Eye (tissue), 1 donor: ENCODE measurements at places on chromosomes 6 and 20.

DNA sequence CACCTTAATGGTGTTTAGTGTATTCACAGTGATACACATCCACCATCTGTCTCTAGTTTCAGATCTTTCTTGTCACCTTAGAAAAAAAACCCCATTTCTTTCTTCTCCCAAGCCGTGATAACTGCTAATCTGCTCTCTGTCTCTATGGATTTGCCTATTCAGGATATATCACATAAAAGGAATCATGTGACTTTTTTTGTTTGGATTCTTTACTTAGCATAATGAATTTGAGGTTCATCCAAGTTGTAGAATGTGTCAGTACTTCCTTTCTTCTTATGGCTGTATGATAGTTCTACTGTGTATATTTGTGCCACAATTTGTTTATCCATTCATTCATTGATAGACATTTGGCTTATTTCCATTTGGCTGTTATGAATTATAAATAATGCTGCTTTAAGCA is 57.1 kb downstream of the ITCH start:
- no peak for DNase-seq

- DNase-seq: no peak
Observed at GRCh38 chr6:130931683-130932082, 104.5 kb downstream of the SMLR1 start.

DNA sequence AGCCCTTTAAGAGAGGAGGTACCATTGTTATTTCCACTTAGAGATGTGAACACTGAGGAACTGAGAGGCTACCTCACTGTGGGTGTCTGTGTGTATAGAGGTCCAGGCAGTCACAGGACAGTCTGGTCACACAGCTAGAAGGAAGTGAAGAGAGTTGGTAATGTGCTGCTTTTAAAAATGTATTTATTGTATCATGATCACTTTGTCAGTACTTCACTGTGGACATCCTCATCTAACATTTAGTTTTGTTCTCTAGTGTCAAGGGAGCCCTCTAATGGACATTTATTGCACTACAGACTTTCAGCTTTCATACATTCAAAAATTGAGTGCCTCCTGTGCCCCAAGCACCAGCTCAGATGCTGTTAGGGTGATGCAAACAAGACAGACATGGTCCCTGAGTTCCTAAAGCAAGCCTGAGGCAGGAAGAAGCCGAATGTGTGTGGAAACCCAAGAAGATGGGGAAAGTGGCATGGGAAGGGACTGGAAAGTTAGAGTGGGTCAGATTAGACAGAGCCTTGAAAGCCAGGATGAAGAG is 123.0 kb downstream of the SLC16A10 start:
- peak; percentile 85 for DNase-seq

DNA sequence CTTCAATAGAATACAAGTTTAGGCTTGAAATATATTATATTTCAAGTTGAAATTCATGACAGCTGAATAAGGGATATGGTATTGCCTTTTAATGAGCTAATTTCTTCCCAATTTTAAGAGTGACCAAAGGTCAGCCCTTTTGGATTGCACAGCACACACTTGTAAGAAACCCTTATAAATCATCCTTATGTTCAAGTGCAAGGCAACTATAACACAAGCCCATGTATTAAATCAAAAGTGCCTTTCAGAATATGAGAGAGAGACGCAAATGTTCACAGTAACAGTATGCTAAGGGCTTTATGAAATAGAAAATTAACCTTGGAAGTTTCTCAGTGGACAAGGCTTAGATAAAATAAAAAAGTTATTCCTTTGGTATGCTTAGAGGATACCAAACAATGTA is 121.7 kb upstream of the PTPRK start:
- no peak for DNase-seq

- no peak for DNase-seq
Observed at GRCh38 chr20:32302507-32302872, 25.0 kb downstream of the KIF3B start.

DNA sequence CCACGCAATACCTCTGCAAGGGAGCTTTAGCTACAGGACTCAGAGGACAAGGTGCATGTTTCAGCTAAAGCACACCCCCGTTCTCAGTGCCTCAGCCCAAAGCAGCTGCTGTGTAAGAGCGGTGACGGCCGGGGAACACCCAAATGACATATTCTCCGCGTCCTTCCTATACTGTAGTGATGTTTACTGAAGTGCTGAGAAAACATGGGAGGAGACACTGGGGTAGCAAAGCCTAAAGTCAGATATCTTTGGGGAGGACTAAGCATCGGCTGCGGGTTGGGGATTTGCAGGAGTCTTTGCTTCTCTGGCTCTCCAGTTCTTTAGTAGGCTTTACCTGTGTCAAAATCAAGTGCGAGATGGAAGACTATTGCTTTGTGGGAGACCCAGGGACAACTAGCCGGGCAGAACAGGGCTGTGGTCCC is 1.7 kb downstream of the SLC22A23 start:
- DNase-seq: peak; percentile 47

DNA sequence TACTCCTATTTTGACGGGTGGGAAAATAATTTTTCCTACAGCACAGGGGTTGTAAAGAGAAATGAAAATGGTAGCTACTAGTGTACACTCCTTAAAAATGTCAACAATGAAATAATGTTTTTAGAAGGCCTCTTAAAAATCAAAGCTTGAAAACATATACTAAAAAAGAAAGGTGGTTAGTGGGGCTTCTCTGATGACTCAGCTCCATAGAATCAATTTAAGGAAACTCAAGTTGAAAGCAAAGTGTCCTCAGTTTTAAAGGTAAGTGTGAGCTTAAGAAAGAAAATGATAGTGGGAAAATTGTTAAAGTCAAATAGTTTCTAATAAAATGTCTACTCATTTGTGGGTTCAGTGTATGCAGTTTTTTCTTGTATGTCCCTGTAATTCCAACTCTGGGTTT is 58.2 kb downstream of the ADGRB3 start:
- no peak for DNase-seq

- DNase-seq: no peak
Observed at GRCh38 chr20:708956-709355, 33.4 kb upstream of the SCRT2 start.

GRCh38 chr20:9518576-9519175 is 4.3 kb downstream of the LAMP5 start:
- DNase-seq: peak; percentile 50

- DNase-seq: peak; percentile 82
Observed at GRCh38 chr6:118649918-118650581, 1.3 kb downstream of the CEP85L start.

GRCh38 chr20:48640871-48641270 is 186.9 kb downstream of the PREX1 start:
- DNase-seq: no peak

GRCh38 chr6:13794184-13794583 is 20.2 kb downstream of the MCUR1 start:
- no peak for DNase-seq

- DNase-seq: peak; percentile 21
Observed at GRCh38 chr6:17768388-17768787, 61.7 kb upstream of the NUP153 start.

DNA sequence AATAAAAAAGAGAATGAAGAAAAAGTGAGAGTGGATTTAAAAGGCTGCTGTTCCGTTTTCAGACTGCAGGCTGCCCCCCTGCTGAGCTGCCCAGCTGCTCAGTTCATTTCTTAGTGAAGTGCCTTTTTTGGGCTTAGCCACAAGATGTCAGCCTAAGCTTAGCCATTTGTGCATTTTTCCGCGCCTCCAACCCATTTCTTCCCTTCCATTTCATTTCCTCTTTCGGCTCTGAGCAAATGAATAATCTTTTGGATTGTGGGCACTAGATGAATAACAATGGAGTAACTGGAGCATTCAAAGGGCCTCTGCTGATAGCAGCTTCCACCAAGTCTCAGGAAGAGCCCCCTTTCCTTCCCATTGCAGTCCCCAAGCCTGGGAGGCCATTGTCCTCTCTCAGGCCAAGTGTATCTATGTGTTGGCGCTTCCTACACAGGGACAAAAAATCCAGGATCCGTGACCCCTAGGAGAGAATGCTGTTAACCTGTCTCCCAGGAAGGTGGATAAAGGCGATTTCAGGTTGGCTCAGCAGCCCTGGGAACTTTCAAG is 83.5 kb upstream of the SPTLC3 start:
- DNase-seq: peak; percentile 93

GRCh38 chr20:57498425-57499400 is 26.2 kb downstream of the CTCFL start:
- DNase-seq: no peak

GRCh38 chr6:47342824-47343223 is 33.1 kb upstream of the TNFRSF21 start:
- DNase-seq: no peak

- no peak for DNase-seq
Observed at GRCh38 chr6:80639181-80639629, 532.7 kb downstream of the BCKDHB start.

DNA sequence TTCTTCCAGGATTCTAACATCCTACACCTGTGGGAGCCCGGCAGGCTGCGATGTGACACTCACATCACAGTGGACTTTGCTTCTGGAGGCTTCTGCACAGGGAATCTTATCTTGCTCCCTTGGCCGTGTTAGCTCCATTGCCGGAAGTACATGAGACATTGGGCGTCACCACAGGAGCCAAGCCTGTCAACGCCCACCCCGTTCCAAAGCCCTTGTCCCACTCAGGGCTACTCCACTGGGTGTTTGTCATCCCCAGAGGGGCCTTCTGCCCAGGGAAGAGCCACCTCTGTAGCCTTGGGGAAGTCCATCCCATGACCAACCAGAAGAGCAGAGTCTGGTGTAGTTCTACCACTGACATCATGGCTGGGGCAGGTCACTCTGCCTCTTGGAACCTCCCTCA is 1.7 kb downstream of the RAB44 start:
- DNase-seq: no peak

- peak; percentile 63 for DNase-seq
Observed at GRCh38 chr6:117194978-117195377, 70.4 kb upstream of the VGLL2 start.

DNA sequence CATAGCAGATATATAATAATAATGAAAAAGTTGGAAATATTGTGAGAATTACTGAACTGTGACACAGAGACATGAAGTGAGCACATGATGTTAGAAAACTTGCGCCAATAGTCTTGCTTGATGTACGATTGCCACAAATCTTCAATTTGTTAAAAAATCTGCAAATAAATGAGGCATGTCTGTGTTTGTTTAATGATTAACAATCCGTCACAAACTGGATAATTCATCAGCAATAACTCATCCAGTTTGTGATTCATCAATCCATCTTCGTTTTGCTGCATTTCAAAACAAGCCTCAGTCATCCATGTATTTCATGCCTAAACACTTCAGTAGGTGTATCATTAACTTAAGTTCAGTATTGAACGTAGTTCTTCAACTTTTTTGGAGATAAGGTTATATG is 25.5 kb upstream of the SMIM26 start:
- DNase-seq: no peak

GRCh38 chr20:62831361-62831788 is 14.5 kb downstream of the COL9A3 start:
- no peak for DNase-seq
